ENCODE measurements at places on chromosomes 7 and 10.

GRCh38 chr7:149505551-149505950, 7.9 kb upstream of the ZNF746 start:
- no peak for DNase-seq

DNA sequence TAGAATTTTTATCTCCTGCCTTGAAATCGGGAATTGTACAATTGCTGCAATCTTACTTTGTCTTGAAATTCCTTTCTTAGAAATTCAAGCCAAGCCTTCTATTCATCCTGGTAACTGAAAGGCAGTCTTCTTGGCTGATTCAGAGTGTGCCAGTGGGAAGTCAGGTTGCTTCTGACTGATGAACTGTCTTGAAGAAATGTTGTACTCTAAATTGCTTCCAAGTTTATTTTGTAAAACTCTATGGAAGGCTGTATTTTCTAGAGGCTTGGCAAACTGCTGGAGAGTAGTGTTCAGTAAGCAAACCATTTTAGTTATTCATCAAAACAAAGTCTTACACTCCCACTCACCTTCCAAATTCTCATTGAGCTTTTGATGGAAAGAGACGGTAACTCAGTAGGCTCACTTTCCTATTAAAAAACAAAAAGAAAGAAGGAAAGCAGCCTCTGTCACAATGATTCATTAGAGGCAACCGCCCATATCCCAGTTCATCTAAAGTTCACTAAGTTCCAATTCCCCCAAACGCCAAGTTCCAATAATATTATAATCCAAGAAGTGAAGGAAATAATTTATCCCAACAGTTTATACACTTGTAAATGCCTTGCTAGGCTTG, 187.9 kb upstream of the MALRD1 start:
- DNase-seq: no peak

- no peak for DNase-seq
These were observed 138.1 kb upstream of the LAMB4 start for GRCh38 chr7:108268200-108268820.

DNA sequence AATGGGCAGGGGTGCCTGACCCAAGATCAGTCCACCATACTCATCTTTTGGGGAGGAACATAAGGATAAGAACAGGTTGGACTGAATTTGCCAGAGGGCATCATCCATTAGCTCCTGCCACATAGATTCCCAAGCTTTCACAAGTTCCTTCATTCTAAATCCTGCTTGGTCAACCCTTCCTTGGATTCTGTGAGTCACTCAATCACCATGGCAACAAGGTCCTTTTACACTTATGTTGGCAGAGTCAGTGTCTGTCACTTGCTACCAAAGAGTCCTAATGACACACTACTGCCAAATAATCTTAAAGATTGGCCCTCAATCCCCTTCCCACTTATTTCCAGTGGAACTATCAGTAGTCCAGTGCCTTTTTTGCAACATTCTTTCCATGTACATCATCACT, 5.0 kb upstream of the LGI1 start:
- no peak for DNase-seq

- DNase-seq: no peak
These were observed 27.8 kb downstream of the DIP2C start for GRCh38 chr10:661597-662222.

DNA sequence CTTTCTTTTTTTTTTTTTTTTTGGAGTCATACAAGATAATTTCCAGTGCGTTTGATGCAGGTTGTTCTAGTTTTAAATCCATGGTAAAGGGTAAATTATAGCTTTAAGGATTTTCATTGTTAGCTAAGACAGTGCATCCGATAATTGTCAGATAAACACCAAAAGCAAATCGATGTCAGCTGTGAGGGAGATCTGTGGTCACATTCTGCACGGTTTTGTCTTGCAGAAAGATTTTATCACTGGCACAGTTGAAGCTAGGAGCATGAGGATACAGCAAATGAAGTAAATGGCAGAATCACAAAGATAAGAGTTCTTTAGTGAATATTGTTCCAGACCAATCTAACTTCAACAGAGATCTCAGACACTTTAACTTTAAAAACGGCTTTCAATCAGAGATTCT, 648.8 kb upstream of the COBL start:
- no peak for DNase-seq

- DNase-seq: no peak
These were observed 223.2 kb downstream of the PRKG1 start for GRCh38 chr10:51297438-51297837.

GRCh38 chr10:109892931-109893330, 30.4 kb downstream of the XPNPEP1 start:
- no peak for DNase-seq

GRCh38 chr10:126949161-126949503, 43.9 kb downstream of the DOCK1 start:
- DNase-seq: no peak

Measured in activated T-cell treated with anti-CD3 and anti-CD28 coated beads, Interleukin-2, amount 50 U/mL, for 4 hours (primary cell).